ENCODE measurements at places on chromosomes 1 and 21.

- no peak for DNase-seq
Measured at GRCh38 chr1:219374046-219374566, 200.4 kb downstream of the LYPLAL1 start.

DNA sequence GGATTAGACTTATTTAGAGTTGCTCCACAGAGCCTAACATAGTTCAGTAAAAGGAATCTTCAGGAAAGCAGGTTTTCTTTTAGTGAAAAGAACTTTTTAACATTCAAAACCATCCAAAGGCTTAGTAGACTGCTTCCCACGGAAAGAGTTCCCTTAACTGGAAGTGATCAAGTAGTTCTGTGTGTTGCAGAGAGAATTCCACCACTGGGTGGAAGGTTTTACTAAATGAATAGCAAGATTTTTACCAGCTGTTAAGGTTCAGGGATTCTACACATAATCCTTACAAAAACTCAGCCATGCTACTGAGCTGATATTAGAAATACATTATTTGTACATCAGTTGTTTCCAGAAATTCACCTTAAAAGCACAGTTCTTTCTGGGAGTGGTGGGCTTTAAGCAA is 119.7 kb downstream of the GDAP2 start:
- no peak for DNase-seq

- no peak for DNase-seq
Measured at GRCh38 chr1:231187571-231187970, 25.7 kb downstream of the TRIM67 start.

DNA sequence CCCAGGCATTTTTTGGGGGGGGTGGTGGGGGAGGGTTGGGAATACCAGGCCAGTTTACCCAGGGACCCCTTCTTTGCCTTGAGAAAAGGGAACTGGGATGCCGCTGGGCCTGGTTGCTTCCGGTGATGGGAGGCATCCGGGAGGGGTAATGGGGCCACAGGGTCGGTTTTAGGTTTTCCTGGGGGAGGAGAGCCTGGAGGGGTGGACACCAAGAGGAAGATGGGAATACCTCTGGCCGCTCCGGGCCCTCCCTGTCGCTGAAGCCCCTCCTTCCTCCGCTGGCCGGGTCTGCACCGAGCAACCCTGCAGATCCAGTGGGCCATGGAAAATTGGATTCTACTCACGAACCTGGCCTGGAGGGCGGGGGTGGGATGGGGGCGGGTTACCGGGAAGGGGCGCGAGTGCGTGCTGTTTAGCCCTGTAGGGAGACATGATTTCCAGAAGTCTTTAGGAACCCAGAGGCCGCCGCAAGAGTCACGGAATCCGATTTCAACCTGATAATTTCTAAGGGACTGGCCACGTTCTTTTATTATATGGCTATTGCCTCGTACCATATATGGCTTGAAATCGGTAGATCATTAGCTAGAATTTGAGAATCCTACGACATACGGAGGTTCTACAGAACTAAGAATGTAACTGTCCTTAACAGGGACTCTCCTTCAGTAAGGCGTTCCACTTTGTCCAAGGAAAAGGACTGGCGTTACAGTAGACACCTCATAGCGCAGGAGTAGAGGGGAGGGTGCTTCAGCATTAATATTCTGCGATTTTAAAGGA is 749 bp downstream of the AKIRIN1 start:
- DNase-seq, result no peak

DNA sequence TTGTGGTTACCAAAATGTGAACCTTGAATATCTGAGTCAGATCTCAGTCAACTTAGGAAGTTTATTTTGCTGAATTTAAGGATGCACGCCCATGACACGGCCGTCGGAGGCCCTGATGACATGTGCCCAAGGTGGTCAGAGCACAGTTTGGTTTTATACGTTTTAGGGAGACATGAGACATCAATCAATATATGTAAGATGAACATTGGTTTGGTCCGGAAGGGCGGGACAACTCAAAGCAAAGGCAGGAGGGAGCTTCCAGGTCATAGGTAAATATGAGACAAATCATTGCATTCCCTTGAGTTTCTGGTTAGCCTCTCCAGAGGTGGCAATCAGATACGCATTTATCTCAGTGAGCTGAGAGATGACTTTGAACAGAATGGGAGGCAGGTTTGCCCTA is 1.0 kb upstream of the PRMT2 start:
- no peak for DNase-seq

- no peak for DNase-seq
Measured at GRCh38 chr1:183989078-183989577, 48.4 kb downstream of the COLGALT2 start.
